ENCODE measurements at places on chromosomes 5 and 9.

GRCh38 chr5:120794121-120794520, 330.0 kb downstream of the PRR16 start:
- DNase-seq: no peak

DNA sequence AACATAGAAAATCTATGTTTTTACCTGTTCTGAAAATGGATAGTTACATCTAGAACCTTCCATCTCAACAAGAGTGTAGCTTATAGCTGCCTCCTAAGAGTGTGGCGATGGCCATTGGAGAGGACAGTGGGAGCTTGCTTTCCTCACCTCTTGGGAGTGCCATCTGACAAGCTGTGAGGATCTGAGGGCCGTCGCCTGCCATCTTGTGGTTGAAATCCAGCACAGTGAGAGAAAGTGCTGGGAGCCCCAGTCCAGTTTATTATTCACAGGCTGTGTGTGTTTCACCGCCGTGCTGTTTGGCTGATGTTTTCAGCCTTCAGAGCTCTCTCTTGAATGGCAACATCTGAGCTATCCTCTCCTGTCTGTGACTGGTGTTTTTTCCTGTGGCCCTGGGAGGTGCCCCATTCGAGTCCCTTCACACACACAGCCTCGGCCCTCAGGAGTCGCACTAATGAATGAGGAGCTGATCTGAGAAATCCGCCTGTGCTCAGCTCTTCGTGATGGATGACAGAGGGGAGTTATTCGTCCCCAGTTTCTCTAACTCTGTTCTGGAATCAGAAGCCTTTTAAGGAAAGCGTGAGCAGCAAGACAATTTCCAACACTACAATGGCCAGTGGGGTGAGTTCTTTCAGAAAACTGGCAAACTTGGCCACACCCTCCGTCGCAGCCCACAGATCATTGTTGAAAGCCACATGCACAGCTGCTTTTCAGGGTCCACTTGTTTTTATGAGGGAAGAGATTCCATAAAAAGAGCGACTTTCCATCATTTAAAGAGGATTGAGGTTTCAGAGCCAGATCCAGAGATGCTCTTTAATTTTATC, 170.3 kb downstream of the PDZD2 start:
- DNase-seq: peak; percentile 58

DNA sequence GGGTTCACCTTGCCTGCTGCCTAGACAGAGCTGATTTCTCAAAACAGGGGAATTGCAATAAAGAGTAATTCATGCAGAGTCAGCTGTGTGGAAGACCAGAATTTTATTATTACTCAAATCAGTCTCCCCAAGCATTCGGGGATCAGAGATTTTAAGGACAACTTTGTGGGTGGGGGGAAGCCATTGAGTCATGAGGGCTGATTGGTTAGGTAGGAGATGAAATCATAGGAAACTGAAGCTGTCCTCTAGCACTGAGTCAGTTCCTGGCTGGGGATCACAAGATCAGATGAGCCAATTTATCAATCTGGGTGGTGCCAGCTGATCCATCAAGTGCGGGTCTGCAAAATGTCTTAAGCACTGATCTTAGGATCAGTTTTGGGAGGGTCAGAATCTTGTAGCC, 159.1 kb upstream of the MAP1B start:
- DNase-seq: no peak

DNA sequence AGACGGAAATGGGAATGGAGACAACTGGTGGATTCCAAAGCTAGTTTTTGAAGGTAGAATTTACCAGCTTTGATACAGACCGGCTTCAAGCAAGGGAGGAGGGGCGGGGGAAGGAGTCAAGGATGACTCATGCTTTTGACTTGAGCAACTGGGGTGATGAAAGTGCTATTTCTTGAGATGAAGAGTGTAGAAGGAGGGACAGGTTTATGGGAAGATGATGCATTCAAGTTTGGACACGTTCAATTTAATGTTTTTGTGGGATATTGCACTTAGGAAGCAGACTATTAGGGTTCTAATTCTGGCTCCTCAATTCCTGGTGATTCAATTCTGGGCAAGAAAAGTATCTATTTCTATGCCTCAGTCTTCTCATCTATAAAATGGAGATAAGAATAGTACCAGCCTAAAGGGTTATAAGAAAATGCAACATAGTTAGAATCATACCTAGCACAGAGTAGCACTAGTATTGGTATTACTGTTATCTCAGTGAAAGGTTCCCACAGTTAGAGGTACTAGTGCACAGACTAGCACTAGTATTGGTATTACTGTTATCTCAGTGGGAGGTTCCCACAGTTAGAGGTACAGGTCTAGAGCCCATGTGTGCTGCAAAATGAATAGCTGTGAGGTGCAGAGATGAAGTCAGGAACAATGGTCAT, 4.6 kb downstream of the NIPAL4 start:
- DNase-seq: peak; percentile 83

GRCh38 chr9:19895006-19895405, 106.2 kb upstream of the SLC24A2 start:
- no peak for DNase-seq
